ENCODE measurements at places on chromosomes 6 and 20.

DNA sequence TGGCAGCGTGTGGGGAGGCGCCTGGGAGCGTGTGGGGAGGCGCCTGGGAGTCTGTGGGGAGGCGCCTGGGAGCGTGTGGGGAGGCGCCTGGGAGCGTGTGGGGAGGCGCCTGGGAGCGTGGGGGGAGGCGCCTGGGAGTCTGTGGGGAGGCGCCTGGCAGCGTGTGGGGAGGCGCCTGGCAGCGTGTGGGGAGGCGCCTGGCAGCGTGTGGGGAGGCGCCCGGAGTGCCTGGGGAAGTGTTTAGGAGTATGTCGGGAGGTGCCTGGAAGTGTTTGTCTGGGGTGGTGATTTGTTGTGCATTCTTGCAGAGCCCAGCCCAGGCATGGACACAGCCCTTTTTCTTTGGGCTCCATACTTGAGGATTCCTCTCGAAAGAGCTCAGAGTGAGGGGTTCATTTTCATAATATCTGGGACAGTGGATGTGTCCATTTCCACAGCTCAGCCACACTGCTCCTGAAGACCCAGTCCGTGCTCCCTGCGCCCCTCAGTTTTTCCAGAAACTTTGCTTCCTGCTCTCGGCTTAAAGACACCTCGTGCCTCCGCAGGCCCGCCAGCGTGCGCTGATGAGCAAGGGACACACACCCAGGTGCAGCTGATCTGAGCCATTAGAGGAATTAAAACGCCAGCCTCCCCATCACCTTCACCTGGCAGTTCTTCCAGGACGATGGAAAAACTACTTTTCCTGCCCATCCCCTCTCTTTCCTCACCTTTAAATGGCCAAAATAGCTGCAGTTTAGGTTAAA, 172.2 kb upstream of the THBS2 start:
- DNase-seq, result no peak
- no peaks in the 10 kb centered on the region for H3K27me3 ChIP-seq
- H3K4me3 ChIP-seq, result no peak overlapping the region
- H3K4me1 ChIP-seq, result no peaks in the 10 kb centered on the region
- no peak overlapping the region for H3K27ac ChIP-seq

GRCh38 chr20:62505337-62506045, 29.7 kb upstream of the GATA5 start:
- DNase-seq, result no peak
- H3K27me3 ChIP-seq, result no peaks in the 10 kb centered on the region
- H3K27ac ChIP-seq, result no peak overlapping the region

DNA sequence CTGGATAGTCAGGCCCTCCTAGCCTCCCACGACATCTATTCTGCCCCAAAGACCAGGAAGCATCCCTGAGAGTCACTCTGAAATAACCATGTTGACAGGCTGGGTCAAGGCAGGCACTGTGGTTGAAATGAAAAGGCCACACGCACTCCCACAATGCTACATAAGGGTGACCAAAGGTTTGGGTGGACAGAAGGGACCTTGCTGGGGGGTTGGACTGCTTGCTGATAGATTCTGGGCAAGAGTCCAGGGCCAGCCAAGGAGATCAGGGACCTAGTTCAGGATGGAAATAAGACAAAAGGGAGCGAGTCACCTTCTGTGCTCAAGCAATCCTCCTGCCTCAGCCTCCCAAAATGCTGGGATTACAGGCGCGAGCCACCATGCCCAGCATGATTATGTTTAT, 32.5 kb upstream of the DSN1 start:
- no peak for DNase-seq
- H3K4me1 ChIP-seq, result no peaks in the 10 kb centered on the region
- H3K27ac ChIP-seq, result no peak overlapping the region
- H3K4me3 ChIP-seq, result no peak overlapping the region
- H3K36me3 ChIP-seq, result peaks cover 99% of the 10 kb centered on the region

GRCh38 chr6:43812850-43813578, 43.0 kb downstream of the VEGFA start:
- H3K36me3 ChIP-seq, result no peaks in the 10 kb centered on the region
- H3K4me1 ChIP-seq, result peaks cover 24% of the 10 kb centered on the region
- peak; percentile 82 for DNase-seq

GRCh38 chr6:166253281-166253681, 54.9 kb downstream of the PRR18 start:
- peaks cover 22% of the 10 kb centered on the region for H3K4me1 ChIP-seq
- H3K27ac ChIP-seq, result peak overlapping the region; percentile 73
- H3K27me3 ChIP-seq, result peaks cover 22% of the 10 kb centered on the region

Measured in lower lobe of right lung (tissue), 2 donors.